ENCODE measurements at places on chromosomes 1 and 21.

GRCh38 chr1:163120372-163120771 is 51.2 kb downstream of the RGS4 start:
- no peak for DNase-seq

- no peak for DNase-seq
Measured at GRCh38 chr1:32765570-32766327, 51.4 kb downstream of the YARS1 start.

DNA sequence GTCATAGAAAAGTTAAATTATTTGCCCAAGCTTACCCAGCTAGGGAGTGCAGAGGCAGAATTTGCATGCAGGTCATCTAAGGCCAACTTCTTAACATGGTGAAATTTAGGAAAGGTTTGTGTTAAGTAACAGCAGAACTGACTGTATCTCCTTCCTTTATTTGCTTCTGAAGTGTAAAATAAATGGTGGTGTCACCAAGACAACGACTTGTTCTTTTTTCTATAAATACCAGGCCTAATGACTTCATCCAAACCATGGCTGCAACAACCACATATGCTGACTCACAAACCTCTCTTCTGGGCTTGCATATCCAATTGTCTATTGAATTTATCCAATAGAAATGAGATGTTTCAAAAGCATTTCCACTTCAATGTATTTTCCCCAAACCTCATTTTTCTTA is 19.1 kb downstream of the COL24A1 start:
- no peak for DNase-seq

GRCh38 chr1:119097380-119097779 is 43.1 kb downstream of the WARS2 start:
- DNase-seq: no peak

GRCh38 chr1:36306210-36306901 is at the start of gene SH3D21:
Gene SH3D21 (plus strand): TSS chr1:36306368. CDS start chr1:36306421, 53 bp downstream.
- DNase-seq: no peak

- DNase-seq: no peak
Measured at GRCh38 chr1:211742272-211742671, 66.9 kb upstream of the NEK2 start.

GRCh38 chr1:103525114-103525606 is 339 bp upstream of the RNPC3 start:
- DNase-seq: no peak

All from cerebellar nuclear complex (tissue), 1 donor.